Anterior cingulate cortex (tissue), 58 donors: ENCODE measurements at places on chromosomes 1 and 21.

DNA sequence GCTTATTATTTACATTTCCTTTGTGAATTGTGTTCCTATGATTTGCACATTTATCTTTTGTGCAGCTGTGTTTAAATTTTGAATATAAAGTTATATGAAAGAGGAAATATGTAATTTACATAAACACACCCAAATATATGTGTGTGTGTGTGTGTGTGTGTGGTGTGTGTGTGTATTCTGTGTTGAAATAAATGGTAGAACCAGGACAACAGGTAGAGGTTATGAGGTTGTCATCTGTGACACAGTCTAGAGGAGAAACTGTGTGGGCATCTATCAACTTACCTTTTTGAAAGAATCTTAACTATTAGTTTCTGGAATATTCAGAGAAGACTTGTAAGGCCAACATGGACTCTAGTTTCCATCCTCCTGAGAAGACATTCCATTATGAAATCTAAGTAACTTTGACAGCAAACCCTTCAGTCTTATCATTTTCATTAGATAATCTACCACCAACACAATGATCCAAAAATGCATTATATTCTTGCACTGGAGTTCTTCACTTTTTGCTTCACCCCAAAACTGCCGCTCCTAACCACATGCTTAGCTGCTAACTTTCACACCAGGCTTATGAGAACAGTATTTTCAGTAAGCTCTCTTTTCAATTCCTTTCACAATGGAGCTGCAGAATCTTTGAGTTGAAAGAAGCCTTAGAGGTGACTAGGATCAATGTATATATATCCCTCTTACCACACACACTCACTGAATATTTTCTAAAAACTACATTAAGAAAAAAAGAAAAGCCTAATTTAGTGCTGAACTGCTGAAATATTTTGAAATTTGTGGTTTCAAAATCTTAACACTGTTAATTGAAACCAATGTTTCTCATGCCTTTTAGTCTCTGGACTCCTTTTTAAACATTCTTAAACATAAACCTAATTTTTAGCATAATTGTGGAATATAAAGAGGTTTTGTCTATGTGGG lies 21.8 kb downstream of the PTPRC start:
- no peak for DNase-seq

DNA sequence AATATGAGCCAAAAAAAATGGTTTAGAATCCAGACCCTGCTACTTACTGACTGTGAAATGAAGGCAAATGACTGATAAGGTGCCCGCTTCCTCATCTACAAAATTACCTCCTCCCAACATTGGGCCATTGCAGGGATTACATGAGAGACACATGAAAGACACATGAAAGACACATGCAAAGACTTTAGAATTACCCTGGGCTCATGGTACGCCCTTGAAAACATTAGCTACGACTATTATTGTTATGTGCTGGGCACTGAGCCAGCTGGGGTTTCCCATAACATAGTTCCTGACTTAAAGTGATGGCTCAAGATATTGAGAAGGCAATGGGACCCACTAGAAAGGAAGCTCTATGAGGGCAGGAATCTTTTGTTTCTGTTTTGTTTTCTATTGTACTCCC lies 43.7 kb upstream of the KANK4 start:
- no peak for DNase-seq

- DNase-seq, result no peak
Observed at GRCh38 chr1:202201266-202201665, 7.7 kb downstream of the LGR6 start.

DNA sequence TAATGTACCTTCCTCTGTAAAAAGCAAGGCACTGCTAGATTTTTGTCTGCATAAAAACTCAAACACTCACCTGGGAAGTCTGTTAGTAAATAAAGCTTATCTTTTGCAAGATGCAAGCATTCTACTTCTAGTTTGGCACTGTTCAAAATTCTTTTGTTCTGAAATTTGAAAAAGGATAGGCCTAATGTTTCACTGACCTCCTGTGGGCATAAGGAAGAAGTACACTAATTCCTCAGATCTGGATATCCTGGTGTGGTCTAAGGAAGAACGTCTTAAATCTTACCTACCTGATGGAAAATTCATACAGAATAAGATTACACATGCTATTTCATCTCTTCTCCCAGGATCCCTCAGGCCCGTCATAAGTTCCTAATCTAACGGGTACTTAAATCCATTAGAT lies 93.5 kb upstream of the CAMK1G start:
- no peak for DNase-seq

- no peak for DNase-seq
Observed at GRCh38 chr1:175219774-175220173, 27.2 kb upstream of the KIAA0040 start.

DNA sequence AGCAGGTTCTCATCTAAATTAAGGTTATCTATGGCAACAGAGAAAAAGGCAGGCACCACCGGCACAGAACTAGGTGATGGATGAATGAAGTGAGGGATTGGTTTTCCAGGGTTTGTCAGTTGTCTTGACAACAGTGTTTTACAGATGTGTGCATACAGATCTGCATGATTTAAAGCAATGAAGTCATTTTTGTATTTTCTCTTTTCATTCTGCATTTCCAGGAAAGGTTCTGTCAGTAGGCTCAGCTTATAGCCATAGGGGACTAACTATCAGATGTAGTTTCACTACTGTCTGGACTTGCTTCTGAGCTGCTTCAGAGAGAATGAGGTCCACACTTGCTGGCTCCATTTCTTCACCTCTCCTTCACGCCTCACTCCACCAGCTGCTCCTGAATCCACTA lies 98.2 kb upstream of the LMO4 start:
- DNase-seq, result no peak
